A549 treated with RU486 at 1 μM for 4 hours (cell line): ENCODE measurements at places on chromosomes 5 and 9. TPM values are rescaled to one million over a fixed set of nuclear protein-coding genes. Genes with fewer than 3 reads are reported as not detected.

CDX1 gene
- not detected in 5 replicates for total RNA-seq

CACFD1 gene
- total RNA-seq: 3.1 to 4.8 TPM (median 4.4 TPM) in 5 replicates

AHRR gene
- 2.5 to 3.8 TPM (median 2.8 TPM) in 5 replicates for total RNA-seq

HEMGN gene
- not detected in 5 replicates for total RNA-seq

KIAA0825 gene
- total RNA-seq: 0.16 to 0.64 TPM (median 0.35 TPM) in 5 replicates

RUSC2 gene
- 19.3 to 28.0 TPM (median 24.6 TPM) in 5 replicates for total RNA-seq

FLT4 gene
- 1.7 to 3.4 TPM (median 2.5 TPM) in 5 replicates for total RNA-seq

GPR150 gene
- 0.07 to 0.26 TPM (median 0.19 TPM) in 4 of 5 replicates, not detected in the other for total RNA-seq

SLC2A8 gene
- total RNA-seq: 8.9 to 16.2 TPM (median 14.7 TPM) in 5 replicates

FIBCD1 gene
- total RNA-seq: 7.6 to 16.0 TPM (median 11.0 TPM) in 5 replicates

MBLAC2 gene
- 1.1 to 3.3 TPM (median 3.1 TPM) in 5 replicates for total RNA-seq

SOX30 gene
- 0.06 to 0.09 TPM in 2 of 5 replicates, not detected in the others for total RNA-seq

FOXI1 gene
- not detected in 5 replicates for total RNA-seq

OSMR gene
- 47.6 to 80.4 TPM (median 77.8 TPM) in 5 replicates for total RNA-seq

DROSHA gene
- 38.0 to 46.9 TPM (median 40.7 TPM) in 5 replicates for total RNA-seq

ZDHHC11 gene
- total RNA-seq: 10.0 to 18.7 TPM (median 16.9 TPM) in 5 replicates

HTR4 gene
- total RNA-seq: not detected in 5 replicates

LCN9 gene
- total RNA-seq: not detected in 5 replicates

ENTPD8 gene
- total RNA-seq: 0.15 to 0.31 TPM (median 0.20 TPM) in 5 replicates
